ENCODE measurements at places on chromosomes 7 and 10. TPM values are rescaled to one million over a fixed set of nuclear protein-coding genes. Genes with fewer than 3 reads are reported as not detected.

DNA sequence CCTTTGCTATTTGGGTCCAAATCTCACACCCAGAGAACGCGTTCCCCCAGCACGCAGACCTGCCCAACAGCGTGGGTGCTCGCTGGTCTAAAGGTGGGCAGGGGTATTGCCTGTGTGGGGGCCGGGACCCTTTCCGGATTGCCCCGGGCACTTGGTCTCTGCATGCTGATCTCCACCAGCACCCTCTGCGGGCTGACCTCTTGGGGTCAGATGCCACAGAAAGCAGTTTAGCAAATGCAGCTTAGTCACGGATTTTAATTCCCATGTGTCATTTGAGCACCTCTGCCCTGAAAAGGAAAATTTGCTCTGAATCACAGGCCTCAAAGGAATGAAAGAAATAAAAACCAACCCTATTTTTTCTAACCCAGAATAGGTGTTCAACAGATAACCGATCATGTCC lies 46.7 kb downstream of the PKD1L1 start:
- DNase-seq = no peak

Gene NEUROD6
- total RNA-seq = not detected

GRCh38 chr10:14383266-14383665 lies 52.5 kb upstream of the FRMD4A start:
- DNase-seq = no peak

GRCh38 chr10:76119515-76119914 lies 688.1 kb downstream of the LRMDA start:
- DNase-seq = no peak

- DNase-seq = no peak
These were observed 29.0 kb upstream of the MGMT start for GRCh38 chr10:129438024-129438423.

- DNase-seq = no peak
These were observed 624 bp upstream of the ZNF783 start for GRCh38 chr7:149261316-149261828.

Gene GJD4
- 0.20 TPM for total RNA-seq

Gene IDI2
- not detected for total RNA-seq

DNA sequence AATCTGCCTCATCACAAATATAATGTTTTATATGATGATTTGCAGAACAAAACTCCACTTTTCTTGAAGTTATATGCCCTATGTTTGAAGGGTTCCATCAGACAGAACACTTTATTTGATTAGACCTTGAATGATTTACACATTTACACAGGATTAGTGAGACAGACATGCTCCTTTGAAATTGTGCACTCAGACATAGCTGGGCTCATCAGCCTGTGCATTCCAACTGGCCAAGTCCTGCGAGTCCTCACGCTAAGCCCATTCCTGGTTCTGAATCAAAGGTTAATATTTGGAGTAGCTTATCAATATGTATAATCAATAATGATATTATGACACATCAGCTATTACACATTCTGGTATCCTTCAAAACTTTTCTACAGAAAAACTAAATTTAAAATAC lies 173.6 kb downstream of the MBL2 start:
- DNase-seq = no peak

DNA sequence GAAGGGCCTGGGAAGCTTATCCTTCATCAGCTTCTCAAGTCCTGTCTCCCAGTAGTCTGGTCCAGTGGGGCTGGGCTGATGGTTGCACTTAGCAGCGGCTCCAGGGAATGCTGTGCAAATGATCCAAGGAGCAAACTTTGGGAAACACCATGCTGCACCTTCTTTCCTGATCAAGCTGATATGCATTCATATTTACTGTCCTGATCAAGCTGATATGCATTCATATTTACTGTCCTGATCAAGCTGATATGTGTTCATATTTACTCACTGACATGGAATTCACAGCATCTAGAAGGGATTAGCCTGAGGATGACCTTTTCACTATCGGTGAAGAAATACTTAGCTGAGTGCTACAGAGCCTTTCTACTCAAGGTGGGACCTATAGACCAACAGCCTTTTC lies 330.7 kb downstream of the BMPER start:
- no peak for DNase-seq

DNA sequence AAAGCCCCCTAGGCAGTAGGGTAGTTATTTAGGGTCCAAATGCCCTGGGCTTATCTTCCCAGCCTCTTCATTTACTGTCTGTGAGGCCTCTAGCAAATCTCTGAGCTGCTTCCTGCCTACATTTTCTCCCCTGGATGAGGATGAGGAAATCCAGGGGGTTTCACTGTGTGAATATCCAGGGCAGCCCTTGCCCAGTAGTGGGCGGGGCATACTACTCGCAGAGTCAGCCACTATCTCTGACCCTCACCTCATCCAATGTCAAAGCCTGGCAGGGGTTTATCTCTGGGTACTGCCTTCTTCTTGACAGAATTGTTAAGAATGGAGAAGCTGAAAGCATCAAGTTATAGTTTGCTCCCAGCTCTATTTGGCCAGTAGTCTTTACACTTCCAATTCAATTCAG lies 48.9 kb downstream of the CUZD1 start:
- DNase-seq = no peak

DNA sequence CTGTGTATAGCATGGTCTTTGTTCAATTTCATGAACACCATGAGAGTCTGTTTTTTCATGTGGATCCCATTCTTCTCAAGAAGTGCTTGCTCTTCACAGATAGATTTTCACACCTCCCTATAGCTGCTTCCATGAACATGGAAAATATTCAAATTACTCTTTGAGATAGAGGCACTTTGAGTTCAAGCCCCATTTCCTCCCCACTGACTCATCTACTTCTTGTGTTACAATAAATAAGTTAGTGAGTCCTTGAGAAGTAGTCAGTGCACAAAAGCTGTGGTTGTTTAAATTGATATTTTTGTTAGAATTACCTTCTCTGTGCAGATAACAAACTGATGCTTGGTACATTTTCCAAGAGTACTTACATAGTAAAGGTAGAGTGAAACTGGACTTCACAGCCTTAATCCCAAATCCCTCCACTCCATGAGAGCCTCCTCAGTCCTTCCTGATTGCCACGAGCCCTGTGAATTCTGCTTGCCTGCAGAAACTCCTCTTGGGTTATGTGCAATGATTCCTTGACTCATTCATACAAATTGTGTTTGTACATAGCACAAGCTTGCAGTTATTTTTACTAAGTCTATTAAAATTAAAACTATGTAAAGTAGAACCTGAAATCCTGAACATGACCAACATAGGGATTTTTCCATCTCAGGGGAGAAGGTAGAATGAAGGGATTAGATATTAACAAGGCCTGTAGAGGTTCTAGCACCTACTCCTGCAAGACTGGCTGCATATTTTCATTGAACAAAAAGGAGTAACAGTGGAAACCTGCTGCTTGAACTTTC lies 496.2 kb downstream of the TNS3 start:
- DNase-seq = no peak

Measured in CD4-positive, alpha-beta memory T cell (primary cell).